ENCODE measurements at places on chromosomes 11 and 22.

GRCh38 chr11:122248131-122248530, 132.1 kb upstream of the BLID start:
- no peaks in the 10 kb centered on the region for H3K4me1 ChIP-seq
- no peak overlapping the region for H3K27ac ChIP-seq
- H3K27me3 ChIP-seq = no peaks in the 10 kb centered on the region
- no peak for DNase-seq
- H3K36me3 ChIP-seq = no peaks in the 10 kb centered on the region

- peaks cover 45% of the 10 kb centered on the region for H3K4me1 ChIP-seq
- peak overlapping the region; percentile 59 for H3K27ac ChIP-seq
- H3K36me3 ChIP-seq = peaks cover 4% of the 10 kb centered on the region
These were observed 47.0 kb downstream of the PACSIN2 start for GRCh38 chr22:42967933-42968332.

- peaks cover 3% of the 10 kb centered on the region for H3K4me1 ChIP-seq
- no peak for DNase-seq
- no peaks in the 10 kb centered on the region for H3K36me3 ChIP-seq
- no peaks in the 10 kb centered on the region for H3K27me3 ChIP-seq
- H3K4me3 ChIP-seq = no peak overlapping the region
- no peak overlapping the region for H3K27ac ChIP-seq
These were observed 22.8 kb downstream of the OSBP2 start for GRCh38 chr22:30717331-30717921.

- peaks cover 15% of the 10 kb centered on the region for H3K27me3 ChIP-seq
- H3K4me1 ChIP-seq = no peaks in the 10 kb centered on the region
- DNase-seq = no peak
- H3K27ac ChIP-seq = no peak overlapping the region
- no peak overlapping the region for H3K4me3 ChIP-seq
These were observed 11.8 kb downstream of the C11orf96 start for GRCh38 chr11:43954241-43954640.

Measured in suprapubic skin (tissue), 4 donors.